ENCODE measurements at places on chromosomes 16 and 17.

DNA sequence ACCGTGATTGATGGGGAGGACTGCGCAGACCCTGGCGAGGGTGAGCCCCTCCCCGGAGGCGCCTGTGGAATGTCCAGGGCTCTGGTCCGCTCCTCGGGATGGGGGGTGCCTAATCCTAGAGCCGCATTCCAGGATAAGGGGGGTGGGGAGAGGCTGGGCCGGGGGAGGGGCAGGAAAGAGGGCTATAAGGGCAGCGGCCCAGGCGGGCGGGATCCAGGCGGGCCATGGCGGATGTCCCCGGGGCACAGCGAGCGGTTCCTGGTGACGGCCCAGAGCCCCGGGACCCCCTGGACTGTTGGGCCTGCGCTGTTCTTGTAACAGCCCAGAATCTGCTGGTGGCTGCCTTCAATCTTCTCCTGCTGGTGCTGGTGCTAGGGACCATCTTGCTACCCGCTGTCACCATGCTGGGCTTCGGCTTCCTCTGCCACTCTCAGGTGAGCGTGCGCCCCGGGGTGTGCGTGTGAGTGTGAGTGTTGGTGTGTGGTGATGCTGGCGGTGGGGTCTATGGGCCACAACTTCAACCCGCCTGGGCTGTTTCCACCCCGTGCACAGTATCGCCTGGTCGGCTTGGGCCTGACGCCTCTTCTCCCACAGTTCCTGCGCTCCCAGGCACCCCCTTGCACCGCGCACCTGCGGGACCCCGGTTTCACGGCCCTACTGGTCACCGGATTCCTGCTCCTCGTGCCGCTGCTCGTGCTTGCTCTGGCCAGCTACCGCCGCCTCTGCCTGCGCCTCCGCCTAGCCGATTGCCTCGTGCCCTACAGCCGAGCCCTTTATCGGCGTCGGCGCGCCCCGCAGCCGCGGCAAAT, at the start of gene TMEM88:
Gene TMEM88 (plus strand): TSS at position 216 of the 809 bp plus-strand sequence. CDS start 9 bp downstream, at position 225.
- no peak for DNase-seq

- no peak for DNase-seq
Observed at GRCh38 chr17:27384261-27384701, 72.0 kb upstream of the KSR1 start.

GRCh38 chr17:43627653-43628052, 34.1 kb downstream of the MEOX1 start:
- DNase-seq: no peak

GRCh38 chr16:89581045-89581695, 5.6 kb downstream of the CPNE7 start:
- no peak for DNase-seq

- no peak for DNase-seq
Observed at GRCh38 chr17:14838567-14838966, 426.6 kb downstream of the PMP22 start.

- no peak for DNase-seq
Observed at GRCh38 chr17:11293480-11293879, 52.5 kb downstream of the SHISA6 start.

GRCh38 chr16:85425074-85425662, 188.0 kb upstream of the GSE1 start:
- DNase-seq: no peak

- no peak for DNase-seq
Observed at GRCh38 chr16:55453909-55454308, 25.1 kb upstream of the MMP2 start.

DNA sequence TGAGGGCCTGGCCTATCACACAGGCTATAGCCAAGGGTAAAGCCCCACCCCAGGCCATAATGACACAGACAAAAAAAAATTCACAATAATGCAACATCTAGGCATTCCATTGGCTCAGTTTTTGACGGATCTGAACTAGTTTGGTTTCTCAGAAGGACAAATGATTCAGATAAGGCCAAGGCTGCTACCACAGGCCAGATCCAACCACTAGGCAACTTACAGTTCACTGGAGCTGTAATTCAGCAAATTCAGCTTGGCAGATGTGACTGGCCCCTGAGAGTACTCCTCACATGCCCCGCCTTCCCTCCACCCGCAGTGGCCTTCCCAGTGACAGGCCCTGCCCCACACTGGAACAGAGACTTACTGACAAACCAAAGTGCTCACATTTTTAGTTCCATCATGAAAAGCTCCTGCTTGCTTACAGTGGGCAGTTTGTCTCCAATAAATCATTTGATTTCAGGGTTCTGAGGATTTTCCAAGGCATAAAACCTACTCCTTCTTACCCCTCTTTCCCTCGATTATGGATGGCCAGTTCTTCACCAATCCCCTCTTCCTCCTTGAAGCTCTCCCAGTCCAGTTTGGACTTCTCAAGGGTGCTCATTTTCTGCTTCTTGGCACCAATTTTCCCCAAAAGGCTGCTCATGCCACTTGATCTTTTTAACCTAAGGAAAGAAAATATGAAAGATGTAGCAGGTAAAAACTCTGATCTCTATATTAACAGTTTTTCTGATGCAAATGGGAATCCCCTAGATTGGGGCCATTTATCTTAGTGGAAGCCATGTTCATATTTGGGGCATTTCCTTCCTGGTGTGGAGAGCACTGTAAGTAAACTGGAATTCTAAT, 53.3 kb upstream of the BCAR1 start:
- no peak for DNase-seq

DNA sequence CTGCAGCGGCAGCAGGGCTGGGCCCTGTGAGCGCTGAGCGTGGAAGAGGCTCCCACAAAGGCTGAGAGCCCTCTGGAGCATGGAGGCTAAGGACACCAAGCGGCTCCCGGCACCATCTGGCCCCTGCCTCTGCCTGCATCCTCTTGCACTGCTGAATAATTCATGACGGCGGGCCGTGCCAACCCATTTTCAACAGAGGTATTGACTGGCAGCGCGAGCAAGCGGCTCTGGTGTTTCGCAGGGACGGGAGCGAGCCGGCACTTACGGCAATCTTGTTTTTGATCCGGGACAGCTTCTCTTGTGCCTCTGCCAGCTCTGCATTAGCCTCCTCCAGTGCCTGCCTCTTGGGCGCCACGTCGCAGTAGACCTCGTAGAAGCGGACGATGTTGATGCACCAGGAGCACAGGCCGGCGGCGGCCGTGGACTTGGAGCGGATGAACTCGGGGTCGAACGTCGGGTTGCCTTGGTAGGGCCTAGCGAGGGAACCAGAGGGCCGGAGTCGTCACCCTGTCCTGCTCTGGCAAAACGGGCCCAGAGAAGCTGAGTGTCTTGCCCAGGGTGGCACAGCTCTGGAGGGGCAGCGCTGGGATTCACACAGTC, 80.4 kb downstream of the PGS1 start:
- DNase-seq: no peak

- DNase-seq: no peak
Observed at GRCh38 chr17:10064536-10064935, 133.9 kb downstream of the GAS7 start.

GRCh38 chr17:1423456-1424135, 23.6 kb upstream of the YWHAE start:
- DNase-seq: no peak

DNA sequence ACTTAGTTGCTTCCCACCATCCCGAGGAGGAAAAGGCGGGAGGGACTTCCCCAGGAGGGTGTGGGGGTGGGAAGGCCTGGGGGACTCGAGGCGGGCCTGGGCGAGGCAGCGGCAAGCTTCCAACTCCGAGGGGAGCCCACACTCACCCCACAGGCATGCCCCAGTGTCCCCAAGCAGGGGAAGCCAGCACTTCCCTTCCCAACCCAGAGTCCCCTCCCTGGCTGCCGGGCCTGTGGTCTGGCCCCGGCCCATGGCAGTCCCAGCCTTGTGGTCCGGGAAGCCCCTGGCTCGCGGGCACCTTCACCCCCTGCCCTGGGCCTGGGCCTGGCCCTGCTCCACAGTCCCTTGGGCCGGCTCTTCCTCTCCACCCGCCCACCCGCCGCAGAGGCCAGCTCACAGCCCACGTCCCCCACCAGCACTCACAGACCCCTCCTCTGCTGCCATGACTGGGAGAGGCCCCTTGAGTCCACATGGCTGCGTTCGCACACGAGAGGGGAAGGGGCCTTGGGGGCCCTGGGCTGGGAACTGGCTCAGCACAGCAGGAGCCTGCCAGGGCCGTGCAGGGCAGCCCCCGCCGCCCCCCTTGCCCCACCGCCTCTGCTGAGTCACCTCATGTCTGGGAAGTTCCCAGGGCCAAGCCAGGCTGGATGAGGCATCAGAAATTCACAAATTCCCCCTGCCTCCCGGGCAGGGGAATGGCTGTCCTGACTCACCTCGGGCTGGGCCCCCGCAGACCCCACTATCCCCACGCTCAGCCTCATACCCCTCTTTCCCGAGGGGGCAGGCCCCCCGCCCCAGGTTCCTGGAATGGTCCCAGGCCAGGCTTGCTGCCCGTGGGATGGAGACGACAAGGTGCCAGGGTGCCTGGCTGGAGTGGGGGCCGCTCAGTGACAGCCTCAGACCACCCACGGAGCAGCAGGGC, 27.8 kb downstream of the BAHCC1 start:
- no peak for DNase-seq

- no peak for DNase-seq
Observed at GRCh38 chr16:24035127-24035842, 199.5 kb downstream of the PRKCB start.

DNA sequence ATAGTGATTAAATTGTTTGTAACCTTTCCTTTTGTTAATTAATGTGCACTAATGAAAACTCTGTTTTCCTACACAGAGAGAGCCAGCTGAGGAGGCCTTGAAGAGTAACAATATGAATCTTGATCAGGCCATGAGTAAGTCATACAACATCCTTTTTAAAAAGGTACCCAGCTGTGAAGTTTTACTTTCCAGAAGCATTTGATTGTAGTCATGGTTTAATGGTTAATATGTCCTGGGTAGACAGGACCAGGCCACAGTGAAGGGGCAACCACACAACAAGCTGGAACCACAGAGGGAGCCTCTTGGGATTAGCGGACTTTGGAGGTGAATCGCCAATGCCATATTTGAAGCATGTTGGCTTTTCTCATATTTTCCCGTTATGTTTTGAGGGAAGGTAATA, 55.6 kb downstream of the TMC6 start:
- DNase-seq: no peak

- DNase-seq: no peak
Observed at GRCh38 chr16:74862743-74863244, 88.2 kb upstream of the FA2H start.

DNA sequence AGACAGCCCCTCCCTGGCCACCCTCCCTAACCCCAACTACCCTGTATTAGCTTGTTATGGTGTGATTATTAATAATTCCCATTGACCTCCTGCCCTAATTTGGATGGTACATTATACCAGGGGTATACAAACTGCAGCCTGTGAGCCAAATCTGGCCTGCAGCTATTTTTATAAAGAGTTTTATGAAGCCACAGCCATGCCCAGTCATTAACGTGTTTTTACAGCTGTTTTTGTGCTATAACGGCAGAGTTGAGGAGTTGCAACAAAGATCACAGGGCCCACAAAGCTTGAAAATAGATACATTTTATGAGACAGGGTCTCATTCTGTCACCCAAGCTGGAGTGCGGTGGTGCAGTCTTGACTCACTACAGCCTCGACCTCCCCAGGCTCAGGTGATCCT, 6.0 kb downstream of the METTL22 start:
- no peak for DNase-seq

GRCh38 chr16:48961546-48961945, 320.1 kb downstream of the CBLN1 start:
- no peak for DNase-seq

DNA sequence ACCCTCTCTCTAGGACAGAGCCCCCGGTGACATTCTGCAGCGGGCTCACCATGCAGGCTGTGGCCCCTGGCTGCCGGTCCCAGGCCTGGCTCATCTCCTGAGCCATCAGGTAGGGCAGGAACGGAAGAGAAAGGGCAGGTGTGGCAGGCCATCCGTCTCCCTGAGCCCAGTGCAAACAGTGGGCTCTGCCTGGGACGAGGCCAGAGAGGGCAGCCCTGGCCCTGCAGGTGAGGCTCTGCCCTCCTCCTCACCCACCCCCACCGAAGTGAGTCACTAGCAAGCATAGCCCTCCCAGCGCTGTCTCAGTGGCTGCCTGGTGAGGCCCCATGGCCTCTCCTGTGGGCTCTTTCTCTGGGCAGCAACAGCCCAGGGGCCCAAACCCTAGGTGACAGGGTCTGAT, 14.5 kb downstream of the OTOP3 start:
- no peak for DNase-seq

DNA sequence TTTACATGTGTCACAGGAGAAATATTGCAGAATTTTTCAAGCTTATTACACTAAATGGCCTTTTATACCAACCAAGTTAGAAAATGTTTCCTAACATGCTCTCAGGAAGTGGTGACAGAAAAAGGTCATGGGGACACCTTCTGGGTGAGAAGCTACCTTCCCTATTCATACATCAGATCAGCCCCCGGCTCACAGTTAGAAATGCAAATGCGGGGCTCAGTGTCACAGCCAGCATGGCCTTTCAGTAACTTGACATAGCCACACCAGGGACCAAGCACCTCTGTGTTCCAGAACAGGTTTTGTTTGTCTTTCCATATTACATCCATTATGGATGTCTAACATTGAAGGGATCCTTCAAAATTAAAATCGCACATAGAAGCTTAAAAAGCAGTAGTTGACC, 59.5 kb downstream of the CHD9NB start:
- DNase-seq: no peak

DNA sequence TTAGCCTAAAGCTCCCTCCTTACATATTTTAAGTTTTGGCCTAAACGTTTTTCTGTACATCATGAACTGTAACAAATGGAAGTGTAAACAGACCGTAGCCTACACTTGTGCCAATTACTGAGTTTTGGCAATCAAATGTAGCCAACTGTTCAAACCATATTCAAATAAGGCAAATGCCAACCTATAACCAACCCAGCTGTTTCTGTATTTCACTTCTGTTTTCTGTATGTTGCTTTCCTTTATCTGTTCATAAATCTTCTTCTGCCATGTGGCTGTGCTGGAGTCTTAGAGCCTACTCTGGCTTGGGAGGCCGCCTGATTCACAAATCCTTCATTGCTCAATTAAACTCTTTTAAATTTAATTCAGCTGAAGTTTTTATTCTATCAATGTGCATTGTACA, 6.9 kb upstream of the C16orf78 start:
- DNase-seq: no peak

GRCh38 chr16:65119901-65120401, 1.9 kb downstream of the CDH11 start:
- DNase-seq: no peak

All from stimulated activated CD4-positive, alpha-beta T cell treated with anti-CD3 and anti-CD28 coated beads, TNF-alpha, amount 100 ng/mL, for 1 hour (primary cell).